ENCODE measurements at places on chromosomes 4 and X.

DNA sequence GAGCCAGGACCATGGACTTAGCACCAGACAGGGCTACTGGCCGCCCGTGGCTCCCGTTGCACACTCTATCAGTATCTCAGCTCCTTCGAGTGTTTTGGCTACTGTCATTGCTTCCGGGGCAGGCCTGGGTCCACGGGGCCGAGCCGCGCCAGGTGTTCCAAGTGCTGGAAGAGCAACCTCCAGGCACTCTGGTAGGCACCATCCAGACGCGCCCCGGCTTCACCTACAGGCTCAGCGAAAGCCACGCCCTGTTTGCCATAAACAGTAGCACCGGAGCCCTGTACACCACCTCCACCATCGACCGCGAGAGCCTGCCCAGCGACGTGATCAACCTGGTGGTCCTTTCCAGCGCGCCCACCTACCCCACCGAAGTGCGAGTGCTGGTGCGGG, 1.6 kb downstream of the FAT4 start:
- DNase-seq = no peak

DNA sequence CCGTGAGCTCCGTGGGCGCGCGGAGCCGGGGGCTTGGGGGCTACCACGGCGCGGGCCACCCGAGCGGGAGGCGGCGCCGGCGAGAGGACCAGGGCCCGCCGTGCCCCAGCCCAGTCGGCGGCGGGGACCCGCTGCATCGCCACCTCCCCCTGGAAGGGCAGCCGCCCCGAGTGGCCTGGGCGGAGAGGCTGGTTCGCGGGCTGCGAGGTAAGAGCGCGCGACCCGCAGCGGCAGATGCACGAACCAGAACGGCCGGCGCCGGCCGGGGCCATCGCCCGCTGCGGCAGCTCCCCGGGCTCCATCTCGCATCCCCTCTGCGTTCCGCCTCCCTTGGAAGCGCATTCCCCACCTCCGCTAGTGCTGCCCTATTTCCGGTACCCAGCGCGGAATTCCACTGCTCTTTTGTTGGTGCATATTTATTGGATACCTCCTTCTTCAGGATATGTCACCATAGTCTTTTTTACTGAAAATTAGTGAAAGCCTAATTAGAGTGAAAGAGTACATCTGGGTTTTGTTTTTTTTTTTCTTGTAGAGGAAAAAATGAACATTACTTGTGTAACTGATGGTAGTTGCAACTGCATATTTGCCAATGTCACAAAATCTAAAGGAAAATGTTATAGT, 797 bp downstream of the PKD2 start:
- peak; percentile 48 for DNase-seq

DNA sequence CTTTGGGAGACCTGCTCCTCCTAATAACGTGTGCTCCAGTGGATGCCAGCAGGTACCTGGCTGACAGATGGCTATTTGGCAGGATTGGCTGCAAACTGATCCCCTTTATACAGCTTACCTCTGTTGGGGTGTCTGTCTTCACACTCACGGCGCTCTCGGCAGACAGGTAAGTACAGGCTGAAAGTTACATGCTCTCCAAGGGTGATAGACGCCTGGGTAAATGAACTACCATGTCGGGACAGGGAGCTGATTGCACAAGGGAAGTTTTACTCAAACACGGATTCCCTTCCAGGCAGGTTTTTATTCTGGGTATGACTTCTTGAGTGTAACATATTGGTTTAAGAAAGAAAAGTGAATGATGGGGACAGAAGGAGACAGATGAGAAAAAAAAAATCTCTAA, 836 bp downstream of the GRPR start:
- DNase-seq = no peak

- DNase-seq = peak; percentile 93
Observed at GRCh38 chr4:156321203-156321602, 367.5 kb upstream of the CTSO start.

DNA sequence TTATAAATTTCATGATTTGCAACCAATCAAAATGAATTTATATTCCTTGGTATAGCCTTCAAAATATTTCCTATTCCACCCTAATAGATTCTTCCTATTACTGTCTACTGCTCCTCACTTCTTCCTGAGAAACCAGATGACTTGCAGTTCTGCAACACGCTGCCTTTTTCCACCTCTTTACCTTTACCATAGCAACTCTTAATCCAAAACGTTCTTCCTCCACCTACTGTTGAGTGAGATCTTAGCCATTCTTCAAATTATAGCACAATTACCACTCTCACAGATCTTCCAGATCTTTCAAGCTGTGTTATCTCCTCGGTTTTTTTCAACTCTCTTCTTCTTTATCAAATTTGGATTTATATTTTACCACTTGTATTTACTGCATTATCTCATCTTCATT, 289.8 kb downstream of the ADGRL3 start:
- DNase-seq = no peak
